ENCODE measurements at places on chromosomes 11 and 22.

DNA sequence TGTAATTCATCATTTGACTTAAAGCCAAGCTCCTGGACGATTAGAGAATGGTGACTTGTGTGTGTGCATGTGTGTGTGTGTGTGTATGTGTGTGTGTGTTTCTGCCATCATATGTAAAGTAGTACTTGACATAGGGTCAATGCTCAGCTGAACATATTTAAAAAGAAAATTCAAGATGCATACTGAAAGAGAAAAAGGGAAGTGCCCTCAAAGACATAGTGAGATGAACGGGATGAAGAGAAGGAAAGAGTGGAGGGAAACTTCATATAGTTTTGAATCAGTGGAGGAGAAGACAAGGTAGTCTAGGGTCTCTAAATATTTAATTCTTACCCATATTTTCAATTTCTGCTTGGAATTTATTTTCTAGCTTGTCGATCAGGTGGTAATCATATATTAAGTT lies 4.0 kb downstream of the TCN1 start:
- DNase-seq, result no peak

- DNase-seq, result no peak
Observed at GRCh38 chr22:32722441-32722840, 79.1 kb upstream of the TIMP3 start.

GRCh38 chr11:2507212-2507901 lies 62.5 kb downstream of the KCNQ1 start:
- DNase-seq, result no peak

DNA sequence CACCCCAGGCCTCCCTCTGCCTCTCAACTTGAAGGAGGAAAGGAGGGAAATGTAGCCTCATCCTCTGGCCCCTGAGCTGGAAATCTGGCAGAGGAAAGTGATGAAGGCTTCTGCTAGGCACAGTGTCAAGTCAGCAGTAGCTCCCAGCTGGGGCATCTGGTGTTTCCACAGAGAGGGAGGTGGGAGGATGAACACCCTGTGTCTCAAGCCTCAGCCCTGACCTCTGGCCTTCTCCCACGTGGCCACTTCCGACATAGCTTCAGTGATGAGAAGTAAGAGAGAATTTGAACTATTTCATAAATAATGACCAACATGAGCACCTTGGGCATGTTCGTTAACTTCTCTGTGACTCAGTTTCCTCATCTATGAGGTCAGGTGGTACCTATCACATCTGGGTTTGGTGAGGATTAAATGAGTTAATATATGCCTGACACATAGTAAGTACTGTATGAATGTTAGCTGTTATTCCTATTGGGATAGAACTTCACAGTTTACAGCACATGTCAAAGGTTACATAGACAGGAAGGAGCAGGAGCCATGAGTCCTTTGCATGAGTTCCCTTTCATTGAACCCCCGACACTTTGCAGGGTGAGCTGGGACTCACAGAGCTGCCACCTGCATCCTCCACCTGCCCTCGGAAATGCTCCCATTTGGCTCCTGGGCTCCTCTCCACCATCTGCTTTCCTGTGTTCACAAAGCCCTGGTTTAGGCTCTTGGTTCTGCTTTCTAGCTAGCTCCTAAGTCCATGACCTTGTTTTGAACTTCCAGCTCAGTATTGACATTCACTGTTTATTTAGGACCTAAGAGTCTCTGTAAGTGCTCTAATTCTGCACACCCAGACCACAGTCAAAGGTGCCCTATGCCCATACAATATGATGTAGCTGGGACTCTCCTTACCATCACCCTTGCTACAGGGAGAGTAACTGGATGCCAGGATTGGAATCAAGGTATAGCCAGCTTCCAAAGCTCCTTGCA lies 61.7 kb downstream of the CSNK2A3 start:
- DNase-seq, result no peak

DNA sequence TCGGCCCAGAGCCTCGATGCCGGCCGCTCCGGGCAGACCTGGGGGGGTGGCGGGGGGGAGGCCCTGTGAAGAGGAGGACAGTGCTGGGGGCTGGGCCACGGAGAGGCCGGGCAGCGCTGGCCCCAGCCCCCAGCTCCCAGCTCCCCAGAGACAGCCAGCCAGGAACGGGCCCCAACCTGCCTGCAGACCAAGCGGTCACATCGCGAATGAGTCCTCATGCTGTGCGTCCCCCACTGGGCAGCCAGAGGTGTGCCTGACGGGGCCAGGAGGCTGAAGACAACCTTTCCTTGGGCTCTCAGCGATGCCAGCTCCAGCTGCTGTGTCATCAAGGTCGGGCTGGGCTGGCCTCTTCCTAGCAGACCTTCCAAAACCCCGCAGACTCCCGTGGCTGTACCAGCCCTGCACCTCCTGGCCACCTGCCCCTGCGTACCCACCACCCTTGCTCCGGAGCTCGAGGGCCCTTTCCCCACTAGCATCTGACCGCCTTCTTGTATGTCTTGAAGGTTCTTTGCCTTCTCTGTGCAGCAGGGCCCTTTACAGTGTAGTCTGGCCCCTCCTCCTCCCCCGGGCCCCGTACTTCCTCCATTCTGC lies 88.4 kb downstream of the CDKN1C start:
- no peak for DNase-seq

DNA sequence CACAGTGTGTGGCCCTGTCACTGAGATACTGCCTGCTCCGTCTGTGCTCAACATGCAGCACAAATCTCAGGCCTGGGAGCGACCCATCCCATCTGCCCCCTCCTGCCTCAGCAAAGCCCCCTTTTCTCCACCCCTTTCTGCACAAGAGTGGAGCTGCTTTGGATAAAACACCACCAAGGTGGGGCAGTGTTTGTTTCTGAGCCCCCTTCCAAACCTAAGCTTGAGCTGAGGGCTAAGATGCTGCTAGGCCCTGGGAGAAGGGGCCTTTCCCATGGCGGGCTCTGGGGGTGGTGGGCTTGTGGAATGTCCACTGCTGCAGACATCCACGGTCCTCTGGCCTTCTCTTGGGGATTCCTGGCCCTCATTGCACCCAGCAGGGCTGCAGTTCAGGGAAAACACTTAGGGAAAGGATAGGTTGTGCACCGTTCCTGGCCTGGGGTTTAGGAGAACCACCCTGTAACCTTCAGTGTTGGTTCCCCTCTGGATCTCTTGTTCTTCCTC lies 594.1 kb downstream of the TBC1D22A start:
- no peak for DNase-seq

DNA sequence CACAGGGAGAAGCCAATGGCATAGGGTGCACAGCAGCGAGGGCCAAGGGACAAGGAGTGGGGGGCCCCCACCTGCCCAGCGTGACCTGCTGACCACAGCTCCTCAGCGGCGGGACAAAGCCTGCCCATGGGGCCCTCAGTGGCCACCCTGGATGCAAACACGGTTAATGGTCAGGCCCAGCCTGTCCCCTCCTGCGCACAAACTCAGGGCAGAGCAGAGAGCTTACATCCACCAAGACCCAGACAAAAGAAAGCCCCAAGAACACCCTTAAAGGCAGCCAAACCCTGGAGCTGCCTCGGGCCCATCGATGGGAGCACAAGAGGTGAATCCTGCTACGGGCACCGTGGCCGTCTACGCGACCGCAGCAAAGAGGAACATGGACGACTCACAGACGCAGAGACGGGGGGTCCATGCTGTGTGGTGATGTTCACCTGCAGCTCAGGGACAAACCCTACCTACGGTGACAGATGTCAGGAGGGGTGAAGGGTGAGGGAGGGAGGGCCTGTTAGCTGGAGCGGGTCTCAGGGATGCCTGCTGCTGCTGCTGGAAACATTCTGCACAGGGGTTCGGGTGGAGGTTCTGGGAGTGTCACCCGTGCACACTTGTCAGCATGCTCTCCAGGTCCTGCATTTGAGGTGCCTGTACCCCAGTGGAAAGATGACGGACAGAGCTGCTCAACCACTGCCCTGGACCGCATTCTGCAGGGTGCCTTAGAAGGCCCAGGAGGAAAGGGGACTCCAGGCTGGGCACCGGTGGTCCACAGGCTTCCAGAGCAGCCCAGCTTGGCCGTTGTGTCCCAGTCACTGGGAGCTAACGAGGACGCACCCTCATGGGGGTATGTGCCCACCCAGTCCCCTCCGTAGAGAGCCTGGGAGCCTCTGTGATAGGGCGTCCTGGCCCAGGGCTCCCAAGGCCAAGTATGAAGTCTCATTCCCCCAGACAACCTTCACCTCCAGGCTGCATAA lies 11.6 kb downstream of the ASCL2 start:
- DNase-seq, result no peak

DNA sequence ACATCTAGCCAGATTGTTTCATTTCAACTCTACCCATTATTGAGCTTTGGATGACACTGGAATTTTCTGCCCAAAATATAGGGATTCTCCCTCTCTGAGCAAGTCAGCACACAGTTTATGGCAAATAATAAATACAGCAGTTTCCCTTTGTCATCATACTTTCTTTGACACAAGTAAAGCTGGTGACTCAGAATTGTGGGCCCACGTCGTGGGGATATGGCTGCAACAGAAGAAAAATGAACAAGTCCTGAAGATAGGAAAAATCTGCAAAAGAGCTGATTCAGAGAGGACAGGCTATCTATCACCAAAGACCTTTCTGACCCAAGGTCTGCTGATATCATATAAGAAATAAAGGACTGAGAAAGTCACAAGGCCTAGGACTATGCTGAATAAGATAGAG lies 236.3 kb upstream of the ZC3H12C start:
- no peak for DNase-seq

- DNase-seq, result peak; percentile 66
Observed at GRCh38 chr11:111978028-111978771, 41.1 kb downstream of the DIXDC1 start.

DNA sequence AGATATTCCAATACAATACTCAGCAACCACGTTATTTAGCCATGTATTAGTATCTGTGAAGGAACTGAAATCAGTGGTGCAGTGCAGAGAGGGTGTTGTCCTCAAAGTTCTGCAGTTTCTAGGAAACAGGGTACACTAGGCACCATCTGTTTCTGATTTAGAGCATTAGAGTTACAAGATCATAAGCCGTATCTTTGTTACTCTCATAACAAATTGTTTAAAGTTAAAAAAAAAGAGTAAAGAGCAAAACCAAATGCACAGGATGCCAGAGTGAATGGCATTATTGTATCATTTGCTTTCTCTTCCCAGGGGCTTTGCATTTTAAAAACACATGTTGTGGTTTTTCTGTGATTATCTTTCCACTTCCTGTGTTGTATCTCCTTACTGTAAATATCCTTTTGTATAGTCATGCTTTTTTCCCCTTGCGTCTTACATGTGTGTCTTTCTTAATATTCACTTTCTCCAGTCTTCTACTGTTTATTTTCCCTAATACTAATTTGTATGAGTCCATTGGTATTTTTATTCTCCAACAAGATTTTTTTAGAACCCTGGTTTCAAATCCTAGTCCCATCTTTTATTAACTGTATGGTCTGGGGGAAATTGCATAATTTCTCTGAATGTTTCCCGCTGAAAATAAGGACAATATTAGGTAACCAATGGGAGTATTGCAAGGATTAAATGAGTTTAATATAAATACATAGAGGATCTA lies 15.2 kb upstream of the NUP160 start:
- peak; percentile 86 for DNase-seq

DNA sequence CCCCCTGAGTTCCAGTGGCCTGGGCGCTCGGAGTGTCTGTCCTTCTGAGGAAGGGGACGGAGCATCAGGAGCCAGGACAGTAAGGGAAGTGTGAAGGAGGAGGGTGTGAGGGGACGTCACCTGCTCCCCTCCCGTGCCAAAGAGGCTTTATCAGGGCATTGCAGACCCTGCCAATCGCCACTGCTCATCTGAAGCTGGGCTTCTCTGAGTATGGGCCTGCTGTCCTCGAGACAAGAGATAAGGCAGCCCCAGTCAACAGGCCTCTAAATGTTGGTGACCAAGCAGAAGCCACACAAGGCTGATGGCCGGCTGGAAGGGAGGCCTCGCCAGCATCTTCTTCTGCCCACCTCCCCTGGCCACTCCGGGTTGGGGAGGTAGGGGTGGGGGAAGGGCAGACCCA lies 29.8 kb downstream of the LIF start:
- DNase-seq, result no peak

DNA sequence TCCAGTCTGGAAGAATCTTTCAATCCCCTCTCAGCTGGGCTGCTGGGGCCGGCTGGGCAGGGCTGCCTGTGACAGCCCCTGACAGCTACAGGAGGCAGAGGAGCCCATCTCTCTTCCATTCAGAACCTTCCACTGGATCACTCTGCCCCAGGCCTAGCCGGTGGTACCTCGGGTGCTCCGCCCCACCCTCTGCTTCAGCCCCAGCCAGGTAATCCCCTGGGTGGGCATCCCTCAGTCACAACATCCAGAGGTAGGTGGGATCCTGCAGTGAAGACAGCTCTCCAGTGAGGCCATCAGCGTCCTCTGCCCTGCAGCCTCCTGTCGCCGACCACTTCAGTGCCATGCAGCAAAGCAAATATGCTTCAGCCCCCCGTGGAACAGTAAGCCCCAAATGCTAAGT lies 223.7 kb downstream of the DSCAML1 start:
- no peak for DNase-seq

DNA sequence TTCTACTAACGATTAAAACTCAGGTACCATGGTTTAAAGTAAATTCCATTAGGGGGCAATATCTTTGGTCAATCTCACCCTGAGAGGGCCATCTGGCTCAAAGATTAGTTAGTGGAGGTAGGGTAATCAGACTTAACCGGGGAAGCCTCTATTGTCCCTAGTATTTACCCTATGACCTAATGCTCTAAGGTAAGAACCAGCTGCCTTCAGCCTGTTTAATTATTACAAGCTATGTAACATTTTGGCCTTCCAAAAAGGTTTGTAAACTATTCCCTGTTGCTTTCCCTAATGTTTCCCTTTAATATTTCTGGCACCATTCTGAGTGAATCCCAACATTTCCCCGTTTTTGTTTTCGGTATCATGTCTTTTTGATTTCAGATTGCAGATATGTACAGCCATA lies 15.1 kb upstream of the GLYATL1 start:
- no peak for DNase-seq

DNA sequence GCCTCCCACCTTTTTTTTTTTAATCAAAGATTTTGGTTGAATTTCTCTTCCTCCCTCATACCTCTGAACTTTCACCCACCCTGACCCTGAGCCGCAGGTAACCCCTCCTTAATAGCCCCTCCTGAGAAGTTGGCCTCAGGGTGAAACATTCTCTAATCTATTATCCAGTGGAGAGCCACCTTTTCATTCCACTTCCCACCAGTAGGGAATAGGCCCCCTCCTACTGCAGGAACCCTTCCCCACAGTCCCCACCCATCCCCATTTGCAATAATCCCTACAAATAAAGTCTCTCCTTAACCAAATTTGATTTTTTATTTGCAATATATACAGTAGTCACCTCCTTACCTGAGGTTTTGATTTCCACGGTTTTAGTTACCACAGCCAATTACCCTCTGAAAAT lies 2.1 kb upstream of the SLC35F2 start:
- no peak for DNase-seq

DNA sequence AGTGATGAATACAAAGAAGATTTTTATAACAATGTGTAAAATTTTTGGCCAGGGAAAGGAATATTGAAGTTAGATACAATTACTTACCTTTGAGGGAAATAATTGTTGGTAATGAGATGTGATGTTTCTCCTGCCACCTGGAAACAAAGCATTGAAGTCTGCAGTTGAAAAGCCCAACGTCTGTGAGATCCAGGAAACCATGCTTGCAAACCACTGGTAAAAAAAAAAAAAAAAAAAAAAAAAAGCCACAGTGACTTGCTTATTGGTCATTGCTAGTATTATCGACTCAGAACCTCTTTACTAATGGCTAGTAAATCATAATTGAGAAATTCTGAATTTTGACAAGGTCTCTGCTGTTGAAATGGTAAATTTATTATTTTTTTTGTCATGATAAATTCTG lies 5.3 kb downstream of the BIRC3 start:
- DNase-seq, result no peak

GRCh38 chr22:49107961-49108530 lies 719.6 kb downstream of the BRD1 start:
- DNase-seq, result no peak

Data from COLO829 (cell line).